ENCODE measurements at places on chromosomes 11 and 22.

DNA sequence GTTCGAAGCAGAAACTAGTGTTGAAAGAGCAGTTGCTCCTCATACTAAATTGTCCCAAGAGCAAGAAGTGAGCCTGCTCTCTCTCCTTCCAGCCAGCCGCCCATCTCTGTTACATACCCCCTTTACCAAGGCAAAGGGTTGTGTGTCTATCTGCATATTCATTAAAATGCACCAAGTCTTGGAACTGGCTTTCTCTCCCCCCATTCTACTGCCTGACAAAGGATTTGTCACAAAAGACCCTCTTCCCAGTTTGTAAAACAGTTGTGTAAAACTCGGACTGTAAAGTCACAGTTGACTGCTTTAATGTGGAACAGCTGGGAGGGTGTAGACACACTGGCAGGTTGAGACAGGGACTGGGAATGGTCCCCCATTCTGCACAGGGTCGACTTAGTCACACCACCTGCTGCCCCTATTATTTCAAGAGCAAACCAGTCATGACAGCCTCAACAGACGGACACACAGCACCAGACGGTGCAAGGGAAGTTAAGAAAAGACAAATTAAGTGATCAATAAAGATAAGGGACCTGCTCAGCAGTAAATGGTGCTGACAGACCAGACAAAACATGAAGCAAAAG lies 60.0 kb upstream of the HTATIP2 start:
- DNase-seq, result no peak

GRCh38 chr11:103696123-103696522 lies 340.3 kb upstream of the DDI1 start:
- DNase-seq, result no peak

DNA sequence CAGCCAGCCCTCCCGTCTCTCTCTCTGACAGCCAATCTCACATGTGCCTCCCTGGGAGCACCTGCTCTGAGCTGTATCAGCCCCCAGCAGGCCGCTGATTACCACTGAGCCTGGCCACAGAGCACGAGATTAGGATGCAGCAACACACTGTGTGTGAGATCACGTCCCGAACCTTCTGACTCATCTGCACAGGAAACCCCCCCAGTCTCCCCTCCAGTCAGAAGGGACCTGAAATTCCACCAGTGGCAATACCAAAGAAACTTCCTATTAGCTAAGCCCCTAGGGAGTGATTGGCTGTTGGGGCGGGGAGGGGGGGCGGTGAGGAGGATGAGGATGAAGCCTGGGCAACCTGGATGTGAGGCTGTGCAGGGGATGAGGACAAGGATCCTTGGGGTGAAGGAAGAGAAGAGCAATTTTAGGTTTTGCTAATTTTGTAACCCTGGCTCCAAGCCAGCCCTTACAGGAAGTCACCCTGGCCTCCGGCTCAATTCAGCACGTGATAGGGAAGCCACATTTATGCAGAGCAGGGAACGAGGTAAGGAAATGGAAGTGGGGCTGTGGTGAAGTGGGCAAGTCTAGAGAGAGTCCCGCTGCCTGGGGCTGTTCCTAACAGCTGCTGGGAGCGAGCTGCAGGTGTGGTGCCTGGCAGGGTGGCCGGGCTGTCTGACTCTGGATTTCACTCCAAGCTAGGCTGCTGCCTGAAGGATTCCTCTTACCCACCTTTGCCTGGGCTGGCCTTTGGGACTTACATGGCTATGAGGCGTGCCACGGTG lies 1.9 kb downstream of the SLC43A3 start:
- peak; percentile 90 for DNase-seq

- no peak for DNase-seq
Observed at GRCh38 chr11:45037434-45038005, 86.8 kb upstream of the TP53I11 start.

- peak; percentile 96 for DNase-seq
Observed at GRCh38 chr11:88246696-88247095, 71.5 kb upstream of the RAB38 start.

- no peak for DNase-seq
Observed at GRCh38 chr11:2902784-2903671, 17.5 kb upstream of the CDKN1C start.

DNA sequence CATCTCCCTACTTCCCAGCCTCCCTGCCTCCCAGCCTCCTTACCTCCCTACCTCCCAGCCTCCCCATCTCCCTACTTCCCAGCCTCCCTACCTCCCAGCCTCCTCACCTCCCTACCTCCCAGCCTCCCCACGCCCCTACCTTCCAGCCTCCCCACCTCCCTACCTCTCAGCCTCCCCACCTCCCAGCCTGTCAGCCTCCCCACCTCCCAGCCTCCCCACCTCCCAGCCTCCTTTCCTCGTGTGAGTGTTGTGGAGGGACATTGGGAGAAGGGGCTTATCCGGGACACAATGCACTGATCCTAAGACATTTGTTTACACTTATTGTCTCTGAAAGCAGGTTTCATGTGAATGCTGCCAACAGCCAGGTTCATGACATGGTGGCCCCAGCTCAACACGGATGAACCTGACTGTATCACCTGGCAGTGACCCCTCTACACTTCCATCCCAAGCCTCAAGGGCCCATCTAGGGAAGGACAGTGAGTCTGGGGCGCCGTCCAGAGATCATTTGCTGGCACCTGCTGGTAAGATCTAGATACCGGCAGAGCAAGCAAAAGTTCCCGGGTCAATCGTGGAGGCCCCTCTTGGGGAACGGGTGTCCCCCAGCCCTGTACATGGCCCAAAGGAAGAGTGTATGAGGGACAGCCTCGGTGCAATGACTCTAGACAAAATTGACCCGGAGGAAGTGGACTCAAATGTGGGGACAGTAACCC lies 34.5 kb upstream of the TH start:
- DNase-seq, result no peak

DNA sequence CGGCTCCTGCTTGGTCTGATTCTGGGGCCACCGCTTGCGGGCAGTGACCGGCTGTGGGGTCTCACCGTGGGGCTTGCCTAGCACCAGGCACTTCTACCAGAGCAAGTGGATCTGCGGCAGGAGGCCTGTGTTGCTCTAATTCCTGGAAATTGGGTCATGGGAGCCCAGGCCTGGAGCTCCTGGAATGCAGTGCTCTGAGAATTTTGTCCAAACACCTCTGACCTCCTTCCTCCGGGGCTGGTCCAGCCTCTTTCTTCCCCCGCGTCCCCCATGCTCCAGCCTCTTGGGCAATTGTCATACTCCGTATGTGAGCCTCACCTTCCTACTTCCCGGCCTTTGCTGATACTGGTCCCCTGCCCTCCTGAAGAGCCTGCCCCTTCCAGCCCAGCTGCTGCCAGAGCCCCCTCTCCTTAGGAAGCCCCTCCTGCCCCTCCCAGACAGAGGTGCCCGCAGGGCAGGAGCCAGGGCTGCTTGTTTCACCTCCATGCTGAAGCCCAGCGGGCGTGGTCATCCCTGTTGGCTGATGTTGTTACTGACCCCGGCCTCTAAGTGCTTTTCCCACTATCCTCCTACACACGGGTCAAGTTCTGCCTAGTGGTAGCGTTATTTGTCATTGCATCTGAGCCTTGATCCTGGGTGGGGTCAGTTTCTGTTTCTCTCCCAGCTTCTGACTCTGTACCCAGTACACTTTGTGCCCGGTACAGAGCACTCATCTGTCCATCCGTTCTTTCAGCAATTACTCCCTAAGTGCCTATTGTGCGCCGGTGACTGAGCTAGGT lies 9.6 kb downstream of the MGAT3 start:
- DNase-seq, result no peak

DNA sequence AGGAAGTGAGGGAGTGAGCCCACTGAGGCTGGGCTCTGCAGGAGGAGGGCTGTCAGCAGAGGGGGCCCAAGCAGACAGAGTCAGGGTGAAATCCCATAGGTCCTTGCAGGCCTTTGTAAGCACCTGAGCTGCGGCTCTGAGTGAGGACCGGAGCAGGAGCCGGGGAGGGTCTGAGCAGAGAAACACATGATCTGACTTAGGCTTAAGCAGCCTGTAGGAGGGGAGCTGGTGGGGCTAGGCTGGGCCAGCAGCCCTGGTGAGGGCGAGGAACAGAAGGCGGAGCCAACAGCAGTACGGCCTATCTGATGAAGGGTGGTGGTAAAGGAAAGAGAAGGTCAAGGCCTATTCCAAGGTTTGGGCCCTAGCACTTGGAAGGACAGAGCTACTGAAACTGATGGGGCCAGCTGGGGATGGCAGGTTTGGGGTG lies 26.9 kb upstream of the CBX7 start:
- no peak for DNase-seq

DNA sequence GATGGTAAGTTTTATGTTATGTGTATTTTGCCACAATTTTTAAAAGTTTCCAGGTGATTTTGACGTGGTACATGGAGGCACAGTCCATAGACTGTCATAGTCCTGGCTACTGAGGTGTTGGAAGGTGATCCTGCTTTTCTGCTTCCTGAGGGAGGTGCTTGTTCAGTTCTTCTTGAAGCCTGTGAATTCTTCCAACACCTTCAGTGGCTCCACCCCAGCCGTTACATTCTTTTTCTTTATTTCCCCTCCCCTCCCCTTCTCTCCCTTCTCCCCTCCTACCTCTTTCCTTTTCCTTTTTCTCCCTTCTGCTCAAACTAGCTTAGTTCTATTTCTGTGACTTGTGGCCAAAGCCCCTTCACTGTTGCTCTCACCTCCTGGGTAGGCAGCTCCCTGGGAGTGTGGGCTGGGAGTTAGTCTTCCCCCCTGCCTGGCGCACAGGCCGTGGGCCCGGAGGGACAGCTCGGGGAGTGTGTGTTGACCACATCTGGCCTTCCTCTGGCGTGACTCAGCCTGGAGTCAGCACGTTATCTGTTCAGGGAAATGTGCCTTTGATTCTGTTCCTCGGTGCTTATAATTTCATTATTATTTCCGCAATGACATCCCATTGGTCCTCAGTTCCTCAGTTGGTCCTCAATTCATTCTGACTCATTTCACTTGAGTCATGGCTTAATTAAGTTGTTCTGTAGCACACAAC lies 566.2 kb downstream of the TBC1D22A start:
- peak; percentile 94 for DNase-seq

GRCh38 chr11:119284344-119285157 lies 32.4 kb downstream of the MCAM start:
- DNase-seq, result peak; percentile 57

- DNase-seq, result peak; percentile 60
Observed at GRCh38 chr11:58866788-58867187, 22.3 kb upstream of the GLYATL2 start.

GRCh38 chr11:126231725-126232459 lies 20.3 kb downstream of the FAM118B start:
- DNase-seq, result peak; percentile 35

- no peak for DNase-seq
Observed at GRCh38 chr22:48757985-48758561, 1069.6 kb downstream of the BRD1 start.

- DNase-seq, result peak; percentile 1
Observed at GRCh38 chr22:17234144-17234623, 14.9 kb upstream of the ADA2 start.

- DNase-seq, result no peak
Observed at GRCh38 chr11:86186386-86186785, 58.2 kb upstream of the EED start.

DNA sequence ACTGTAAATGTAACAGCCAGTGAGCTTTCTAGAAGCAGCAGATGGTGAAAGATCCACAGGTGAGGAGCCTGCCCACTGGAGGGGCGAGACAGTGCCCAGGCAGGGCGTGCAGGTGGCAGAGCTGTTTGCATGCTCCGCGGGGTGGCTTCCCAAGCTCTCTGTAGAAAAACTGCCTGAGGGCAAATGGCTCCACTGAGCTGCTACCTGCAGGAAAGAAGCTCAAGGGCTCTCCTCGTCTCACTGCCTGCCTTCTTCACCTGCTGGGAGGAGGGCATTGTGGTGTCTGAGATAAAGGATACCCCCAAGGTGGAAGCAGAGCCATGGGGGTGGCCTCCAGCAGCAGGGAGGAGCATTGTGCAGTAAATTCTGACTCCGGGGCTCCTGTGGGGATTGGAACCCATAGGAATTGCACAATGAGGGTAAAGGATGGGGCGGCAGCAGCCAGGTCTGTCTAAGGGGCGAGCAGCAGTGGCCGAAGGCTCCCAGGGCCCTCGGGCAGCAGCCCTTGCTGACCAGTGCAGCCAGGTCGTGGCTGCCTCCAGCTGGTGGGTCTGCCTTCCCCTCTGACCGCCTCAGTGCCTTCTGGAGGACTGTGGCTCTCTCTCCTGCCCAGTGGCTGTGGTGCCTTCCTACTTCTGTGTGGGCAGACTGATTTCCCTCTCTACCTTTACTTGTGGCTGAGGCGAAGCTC lies 28.0 kb upstream of the CABP7 start:
- DNase-seq, result no peak

DNA sequence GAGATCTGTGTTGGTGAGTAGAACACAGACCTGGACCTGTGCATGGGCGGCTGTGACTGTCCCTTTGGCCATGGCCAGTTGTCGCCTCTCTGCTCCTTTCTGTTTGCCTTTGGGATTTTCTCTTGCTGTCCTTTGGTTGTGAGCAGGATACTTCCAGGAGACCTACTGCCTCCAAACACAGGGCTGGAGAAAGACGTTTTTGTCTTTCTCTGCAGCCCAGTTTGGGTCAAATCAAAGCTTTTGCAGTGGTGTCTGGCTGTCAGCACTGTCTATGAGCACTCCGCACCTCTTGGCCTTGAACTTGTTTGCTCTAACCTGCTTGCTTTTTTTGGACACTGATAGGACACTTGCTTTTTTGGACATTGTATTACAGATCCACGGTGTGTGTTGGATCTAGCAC lies 108.9 kb upstream of the SORL1-AS1 start:
- DNase-seq, result no peak

- DNase-seq, result peak; percentile 69
Observed at GRCh38 chr11:10925149-10925926, 67.5 kb upstream of the ZBED5 start.

DNA sequence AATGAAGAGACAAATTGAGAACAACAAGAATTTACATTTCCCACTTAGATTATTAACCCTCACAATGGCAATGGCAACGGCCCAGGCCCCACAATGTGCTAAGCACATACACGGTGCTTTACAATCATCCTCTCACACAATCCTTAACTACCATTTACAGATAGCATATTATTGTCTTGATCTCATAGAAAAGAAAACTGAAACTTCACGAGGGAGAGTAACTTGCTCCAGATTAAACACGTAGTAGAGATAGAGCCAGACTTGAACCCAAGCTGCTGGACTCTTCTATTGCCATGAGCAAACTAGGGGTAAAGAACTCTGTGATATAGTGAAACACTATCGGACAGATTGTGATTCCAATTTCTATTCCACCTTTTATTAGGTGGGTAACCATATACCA lies 665.1 kb downstream of the DLG2 start:
- no peak for DNase-seq

DNA sequence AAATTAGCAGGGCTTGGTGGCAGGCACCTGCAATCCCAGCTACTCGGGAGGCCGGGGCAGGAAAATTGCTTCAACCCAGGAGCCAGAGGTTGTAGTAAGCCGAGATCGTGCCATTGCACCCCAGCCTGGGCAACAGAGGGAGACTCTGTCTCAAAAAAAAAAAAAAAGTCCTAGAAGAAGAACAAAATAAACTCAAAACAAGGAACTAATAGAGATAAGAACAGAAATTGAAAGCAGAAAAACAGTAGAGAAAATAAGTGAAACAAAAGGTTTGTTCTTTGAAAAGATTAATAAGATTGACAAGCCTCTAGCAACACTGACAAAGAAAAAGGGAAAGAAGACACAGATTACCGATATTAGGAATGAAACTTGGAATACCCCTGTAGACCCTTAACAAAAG lies 45.1 kb upstream of the CBX7 start:
- DNase-seq, result no peak

Measured in EH (cell line).